ENCODE measurements at places on chromosomes 16 and 17. TPM values are rescaled to one million over a fixed set of nuclear protein-coding genes. Genes with fewer than 3 reads are reported as not detected.

GRCh38 chr16:78896280-78896679 lies 704.3 kb downstream of the MAF start:
- DNase-seq: no peak

- no peak for DNase-seq
Measured at GRCh38 chr16:4682084-4682591, 11.2 kb upstream of the NUDT16L1 start.

- DNase-seq: no peak
Measured at GRCh38 chr17:67208232-67208631, 36.8 kb downstream of the HELZ start.

- DNase-seq: no peak
Measured at GRCh38 chr16:2150418-2151187, 2.2 kb downstream of the RAB26 start.

DNA sequence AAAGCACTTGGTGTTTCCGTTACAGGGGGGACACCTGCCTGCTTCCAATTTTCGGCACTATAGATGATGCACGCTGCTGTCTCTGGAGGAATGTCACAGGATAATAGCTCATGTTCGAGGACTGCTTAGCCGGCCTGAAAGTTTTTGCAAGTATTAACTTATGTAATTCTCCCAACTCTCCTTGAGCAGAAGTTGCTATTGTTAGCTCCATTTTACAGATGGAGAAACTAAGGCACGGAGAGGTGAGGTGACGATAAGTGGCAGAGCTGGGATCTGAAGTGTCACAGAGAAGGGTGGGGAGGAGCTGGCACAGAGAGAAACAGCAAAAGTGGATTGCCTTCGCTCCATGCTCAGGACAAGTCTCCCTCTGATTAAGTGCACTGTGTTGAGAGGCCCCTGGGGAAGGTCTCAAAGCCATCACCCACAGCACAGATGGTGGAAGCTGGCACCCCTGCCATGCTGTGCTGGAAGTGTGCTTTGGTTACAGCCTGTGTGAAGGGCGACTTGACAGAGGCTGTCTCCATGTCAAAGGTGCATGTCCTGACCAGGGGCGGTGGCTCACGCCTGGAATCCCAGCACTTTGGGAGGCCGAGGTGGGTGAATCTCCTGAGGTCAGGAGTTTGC lies 40.8 kb upstream of the MEAK7 start:
- DNase-seq: no peak

The RNF166 gene
- 88.9 TPM for polyA plus RNA-seq

The WNT9B gene
- not detected for polyA plus RNA-seq

The CACNG3 gene
- not detected for polyA plus RNA-seq

The CCL4L2 gene
- not detected for polyA plus RNA-seq
